NCI-H2171 (cell line): ENCODE measurements at places on chromosomes 12 and 14.

GRCh38 chr14:75200451-75200850, 24.0 kb upstream of the TMED10 start:
- DNase-seq: no peak

- no peak for DNase-seq
Measured at GRCh38 chr12:106669216-106669615, 86.4 kb downstream of the RFX4 start.

GRCh38 chr12:5554711-5555110, 122.8 kb downstream of the NTF3 start:
- no peak for DNase-seq

- no peak for DNase-seq
Measured at GRCh38 chr14:106792543-106792942, 1266.2 kb downstream of the TMEM121 start.

DNA sequence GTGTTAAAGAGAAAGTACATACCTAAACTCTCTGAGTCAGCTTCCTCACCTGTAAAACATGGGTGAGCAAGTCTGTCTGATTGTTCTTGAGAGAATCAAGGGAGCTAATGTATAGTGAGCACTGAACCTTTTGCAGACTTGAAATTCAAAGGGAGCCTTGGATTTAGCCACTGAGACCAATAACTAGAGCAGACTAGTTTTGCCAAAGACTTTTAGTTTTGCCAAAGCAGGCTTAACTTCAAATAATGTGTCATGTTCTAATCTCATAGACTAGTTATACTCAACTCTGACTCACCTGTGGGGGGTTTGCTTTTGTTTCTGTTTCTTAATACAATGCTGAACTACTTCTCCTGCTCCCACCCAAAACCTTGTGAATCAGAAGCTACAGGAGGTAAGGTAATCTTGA, 123.7 kb downstream of the SLC25A21 start:
- no peak for DNase-seq

GRCh38 chr12:57151741-57152630, 4.6 kb upstream of the LRP1-AS start:
- no peak for DNase-seq

- DNase-seq: peak; percentile 88
Measured at GRCh38 chr14:69501423-69501838, 16.9 kb downstream of the PLEKHD1 start.

DNA sequence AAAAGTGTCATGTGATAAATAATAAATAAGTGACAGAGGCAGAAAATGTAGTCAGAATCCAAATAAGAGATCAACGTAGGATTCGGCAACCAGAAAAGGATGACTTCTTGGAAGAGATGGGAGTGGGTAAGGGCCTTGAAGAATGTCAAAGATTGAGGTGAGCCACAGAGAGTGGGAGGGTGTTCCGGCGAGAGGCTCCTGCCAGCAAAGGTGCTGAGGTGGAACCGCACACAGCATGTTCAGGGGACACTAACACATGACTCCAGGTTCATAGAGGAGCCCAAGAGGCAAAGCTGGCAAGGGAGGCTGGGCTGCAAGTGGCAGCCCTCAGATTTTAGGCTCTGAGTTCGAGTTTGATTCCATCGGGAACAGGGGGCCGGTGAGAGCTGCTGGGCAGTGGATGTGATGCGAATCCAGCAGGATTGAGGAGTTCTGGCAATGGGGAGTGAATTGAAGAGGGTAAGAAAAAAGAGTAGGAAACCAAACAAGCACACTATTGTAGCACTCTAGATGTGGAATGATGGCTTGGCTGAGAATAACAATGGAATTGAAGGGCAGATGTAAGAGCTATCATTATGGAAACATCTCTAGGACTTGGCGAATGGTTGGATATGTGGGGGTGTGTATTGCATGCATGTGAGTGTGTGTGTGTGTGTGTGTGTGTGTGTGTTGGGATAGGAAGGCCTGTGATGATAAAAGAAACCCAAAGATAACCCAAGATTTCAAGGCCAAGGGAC, 36.5 kb downstream of the LRRC74A start:
- DNase-seq: no peak

DNA sequence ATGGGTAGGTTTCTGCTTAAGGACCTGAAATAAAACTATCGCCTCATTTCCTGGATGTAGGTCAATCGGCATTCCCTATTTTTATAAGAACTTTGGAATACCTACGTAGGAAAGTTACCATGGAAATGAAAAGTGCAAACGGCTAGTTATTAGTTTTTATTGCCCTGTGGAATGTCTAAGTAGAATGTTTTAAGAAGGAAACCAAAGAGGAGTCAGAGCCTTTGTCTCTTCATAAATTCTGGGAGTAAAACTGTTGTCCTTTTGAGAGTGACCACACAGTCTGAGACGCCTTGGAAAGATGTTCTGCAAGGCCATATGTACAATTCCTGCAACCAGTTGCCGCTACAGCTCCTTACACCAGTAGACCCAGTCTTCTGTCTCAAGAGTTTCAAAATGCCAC, 176.0 kb upstream of the SEL1L start:
- DNase-seq: no peak

DNA sequence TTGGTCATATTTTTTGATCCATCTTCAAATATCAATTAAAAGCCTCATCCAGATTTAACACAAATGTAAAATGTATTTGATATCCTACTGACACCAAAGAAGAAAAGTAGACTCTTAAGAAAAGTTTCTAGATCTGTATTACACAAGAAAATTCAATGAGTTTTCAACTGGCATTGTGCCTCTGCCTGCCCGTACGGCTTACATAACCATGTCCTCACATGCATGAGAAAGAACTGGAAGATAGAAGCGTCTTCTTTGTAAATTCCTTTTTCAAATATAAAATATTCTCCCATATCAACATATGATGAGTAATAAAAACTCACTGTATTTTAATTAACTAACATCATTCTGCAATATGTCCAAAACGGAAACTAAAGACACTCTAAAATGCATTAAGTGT, 7.2 kb downstream of the ANKS1B start:
- no peak for DNase-seq

DNA sequence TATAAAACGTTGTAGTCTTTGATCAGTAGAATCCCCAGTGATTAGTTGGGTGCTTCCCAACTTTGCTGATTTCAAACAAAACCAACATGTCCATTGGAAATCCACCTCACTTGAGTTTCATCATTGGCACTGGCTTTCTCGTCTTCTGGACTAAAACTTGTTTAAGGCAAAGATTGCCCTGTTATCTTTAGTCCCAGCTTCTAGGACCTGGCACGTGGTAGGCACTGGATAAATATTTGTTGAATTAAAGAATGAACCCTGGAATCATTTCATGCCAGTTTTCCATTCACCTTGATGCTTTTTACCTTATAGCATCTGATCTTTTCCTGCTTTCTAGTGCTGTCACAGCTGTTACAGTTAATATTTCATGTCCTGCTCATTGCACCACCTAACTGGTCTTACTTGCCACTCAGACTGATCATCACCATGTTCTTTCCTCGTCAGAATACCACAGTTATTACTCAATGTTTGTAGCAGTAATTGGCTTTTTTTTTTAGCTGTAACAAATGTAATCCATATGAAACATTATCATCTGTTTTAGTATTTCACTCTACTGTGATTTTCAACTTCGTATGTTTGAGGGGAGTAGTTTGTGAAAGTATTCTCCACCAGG, 7.3 kb upstream of the C12orf50 start:
- no peak for DNase-seq

DNA sequence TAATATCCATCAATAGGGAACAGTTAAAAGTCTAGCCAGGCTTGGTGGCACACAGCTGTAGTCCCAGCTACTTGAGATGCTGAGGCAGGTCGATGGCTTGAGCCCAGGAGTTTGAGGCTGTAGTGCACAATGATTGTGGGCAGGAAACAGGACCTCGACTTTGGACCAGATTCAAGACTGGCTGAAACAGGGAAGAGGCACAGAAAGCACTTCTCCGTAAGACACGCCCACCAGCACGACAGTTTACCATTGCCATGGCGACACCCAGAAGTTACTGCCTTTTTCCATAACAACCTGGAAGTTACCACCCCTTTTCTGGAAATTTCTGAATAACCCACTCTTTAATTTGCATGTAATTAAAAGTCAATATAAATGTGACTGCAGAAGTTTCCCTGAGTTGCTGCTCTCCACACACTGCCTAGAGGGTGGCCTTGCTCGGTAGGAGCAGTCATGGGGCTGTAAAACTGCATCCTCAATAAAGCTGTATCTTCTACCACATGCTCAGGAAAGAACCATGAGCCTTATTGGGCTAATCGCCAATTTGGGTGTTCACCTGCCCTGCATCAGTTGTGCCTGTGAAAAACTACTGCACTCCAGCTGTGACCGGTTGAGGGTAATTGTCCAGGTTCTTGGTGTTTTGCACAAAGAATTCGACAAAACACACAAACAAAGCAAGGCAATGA, 4.6 kb upstream of the LRRC23 start:
- peak; percentile 56 for DNase-seq

- DNase-seq: no peak
Measured at GRCh38 chr14:81023095-81023710, 67.8 kb downstream of the TSHR start.
